ENCODE measurements at places on chromosomes 3 and 15.

DNA sequence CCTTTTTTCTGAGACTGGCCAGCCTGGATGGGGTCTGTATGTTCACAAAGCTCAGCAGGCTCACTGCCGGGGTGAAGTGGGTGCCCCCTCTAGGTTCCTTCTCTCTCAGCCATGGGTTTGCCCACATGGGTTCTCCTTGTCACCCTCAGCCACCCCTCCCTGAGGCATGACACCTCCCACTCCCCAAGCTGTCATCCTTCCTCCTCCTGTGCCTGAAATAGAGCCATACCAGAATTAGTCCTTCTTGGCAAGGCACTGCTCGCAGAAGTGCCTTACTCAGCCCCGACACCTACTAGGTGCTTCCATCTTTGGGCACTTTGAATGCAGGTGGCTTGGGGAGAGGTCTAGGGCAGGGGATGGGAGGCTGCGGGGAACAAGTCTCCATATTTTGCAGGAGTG lies 62.9 kb upstream of the SEC13 start:
- DNase-seq, result no peak

GRCh38 chr3:122794779-122795673 lies at the start of gene SLC49A4:
Gene SLC49A4 (plus strand): TSS chr3:122795069. CDS start chr3:122795193, 124 bp downstream.
- no peak for DNase-seq

- DNase-seq, result no peak
Observed at GRCh38 chr15:91342097-91342496, 242.0 kb downstream of the SV2B start.

GRCh38 chr15:78850352-78850751 lies 22.3 kb upstream of the MORF4L1 start:
- DNase-seq, result no peak
